ENCODE measurements at places on chromosomes 5 and 9. TPM values are rescaled to one million over a fixed set of nuclear protein-coding genes. Genes with fewer than 3 reads are reported as not detected.

The GOLM1 gene
- polyA plus RNA-seq = 25.8 TPM

DNA sequence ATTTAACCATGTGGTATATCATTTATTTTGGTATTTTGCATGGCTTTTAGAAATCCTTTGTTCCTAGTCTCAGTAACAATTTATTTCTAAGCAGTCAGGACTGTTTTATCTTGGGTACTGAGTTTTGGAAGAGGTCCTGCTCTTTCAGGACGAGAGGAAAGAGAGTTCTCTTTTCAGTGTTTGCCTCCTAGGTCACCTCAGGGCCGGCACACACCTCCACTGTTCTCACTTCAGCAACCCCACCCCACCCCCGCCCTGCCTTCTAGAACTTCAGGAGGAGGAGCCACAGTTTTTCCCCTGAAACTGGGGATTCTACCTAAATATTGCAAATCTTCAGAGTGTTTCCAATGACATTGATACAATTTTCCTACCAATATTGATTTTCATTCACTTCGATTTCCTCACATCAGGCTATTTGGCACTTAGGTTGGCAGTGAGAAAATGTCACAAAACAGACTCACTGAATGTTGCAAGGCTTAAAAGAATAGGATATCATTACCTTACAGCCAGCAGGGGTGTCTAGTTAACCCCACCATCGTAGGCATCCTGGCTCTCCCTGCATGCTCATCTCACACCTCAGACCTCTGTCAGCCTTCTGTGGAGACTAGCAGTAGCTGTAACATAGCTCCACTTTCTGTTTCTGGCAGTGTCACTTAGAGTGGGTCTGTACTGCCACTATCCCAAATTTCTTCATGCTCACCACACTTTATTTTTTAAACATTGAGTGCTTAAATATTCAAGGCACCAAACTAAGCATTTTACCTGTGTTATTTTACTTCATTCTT lies 5.4 kb downstream of the IGIP start:
- DNase-seq = no peak

DNA sequence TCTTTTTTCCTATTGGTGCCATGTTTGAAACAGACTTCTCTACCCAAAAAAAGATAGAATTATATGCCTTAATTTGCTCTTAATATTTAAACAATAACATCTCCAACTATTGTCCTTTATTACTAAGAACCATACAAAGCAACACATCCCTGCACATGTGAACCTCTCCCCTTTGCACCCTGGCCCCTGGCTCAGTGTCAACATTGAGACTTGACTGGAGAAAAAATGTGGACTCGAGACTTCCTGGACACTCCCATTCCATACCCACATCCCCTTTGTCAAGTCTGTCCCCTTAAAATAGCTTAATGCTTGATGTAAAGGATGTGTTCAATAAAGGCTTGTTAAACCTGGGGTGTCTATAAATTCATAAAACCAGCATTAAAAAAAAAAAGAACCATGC lies 53.2 kb downstream of the TTC39B start:
- DNase-seq = no peak

- no peak for DNase-seq
These were observed 148.3 kb upstream of the GHR start for GRCh38 chr5:42274913-42275312.

The PCDHAC1 gene
- 1.5 TPM for polyA plus RNA-seq

The LIX1 gene
- not detected for polyA plus RNA-seq

The GARIN3 gene
- not detected for polyA plus RNA-seq

GRCh38 chr5:177474846-177475562 lies 1.6 kb upstream of the DBN1 start:
- DNase-seq = no peak

DNA sequence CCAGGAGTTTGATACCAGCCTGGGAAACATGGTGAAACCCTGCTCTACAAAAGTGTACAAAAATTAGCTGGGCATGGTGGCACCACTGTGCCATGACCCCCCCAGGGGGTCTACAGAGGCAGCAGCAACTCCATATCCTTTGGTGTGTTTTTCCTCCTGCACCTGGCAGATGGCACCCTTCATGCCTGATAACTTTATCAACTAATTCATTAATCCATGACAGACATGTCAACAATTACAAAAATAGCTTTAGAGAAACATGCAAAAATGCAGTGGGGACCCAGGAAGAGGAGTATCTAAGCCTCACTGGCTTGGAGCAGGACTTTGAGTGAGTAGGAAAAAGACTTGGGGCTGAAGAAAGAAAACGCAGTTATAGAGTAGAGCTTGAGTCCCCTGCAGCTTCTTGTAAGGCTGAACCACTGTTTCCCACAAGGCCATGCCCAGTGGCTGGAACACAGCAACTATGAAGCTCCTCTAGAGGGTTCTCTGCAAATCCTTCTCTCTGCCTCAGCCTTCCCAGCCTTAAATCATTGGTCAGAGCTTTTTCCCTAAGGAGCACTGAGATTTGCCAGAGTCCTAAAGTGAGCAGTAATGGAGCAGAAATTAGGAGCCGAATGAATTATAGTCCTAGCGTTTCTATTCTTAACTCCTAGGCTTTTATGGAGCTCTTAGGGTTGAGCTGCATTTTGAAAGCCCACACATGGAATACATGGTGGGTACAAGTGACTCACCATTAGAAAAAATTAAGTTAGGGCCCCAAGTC lies 25.5 kb upstream of the B4GALT1 start:
- no peak for DNase-seq

DNA sequence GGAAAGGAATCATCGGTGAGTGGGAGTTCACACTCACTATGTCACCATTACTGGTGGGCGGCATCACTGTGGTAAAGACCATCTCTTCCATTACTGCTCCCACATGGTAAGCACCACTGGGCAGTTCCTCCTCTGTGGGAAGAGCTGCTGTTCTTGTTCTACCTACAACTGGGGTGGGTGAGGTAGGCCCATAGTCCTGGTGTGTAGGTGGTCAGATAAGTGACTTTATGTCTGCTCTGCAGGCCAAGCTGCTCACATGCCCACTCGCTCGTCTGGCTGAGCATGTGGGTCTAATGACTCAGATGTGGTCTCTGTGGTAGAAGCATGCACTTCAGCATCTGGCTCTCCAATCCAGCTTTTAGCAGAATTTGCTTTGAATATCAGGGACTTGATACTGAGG lies 82.9 kb downstream of the TMEM215 start:
- DNase-seq = no peak

- DNase-seq = no peak
These were observed 28.9 kb upstream of the LPCAT1 start for GRCh38 chr5:1552521-1553255.

The IL9 gene
- polyA plus RNA-seq = not detected

GRCh38 chr9:113899205-113899604 lies 23.1 kb downstream of the ZNF618 start:
- DNase-seq = no peak

GRCh38 chr5:6491196-6491918 lies 42.7 kb downstream of the UBE2QL1 start:
- no peak for DNase-seq

The CYSTM1 gene
- polyA plus RNA-seq = 32.6 TPM

The FOXD1 gene
- 4.3 TPM for polyA plus RNA-seq

DNA sequence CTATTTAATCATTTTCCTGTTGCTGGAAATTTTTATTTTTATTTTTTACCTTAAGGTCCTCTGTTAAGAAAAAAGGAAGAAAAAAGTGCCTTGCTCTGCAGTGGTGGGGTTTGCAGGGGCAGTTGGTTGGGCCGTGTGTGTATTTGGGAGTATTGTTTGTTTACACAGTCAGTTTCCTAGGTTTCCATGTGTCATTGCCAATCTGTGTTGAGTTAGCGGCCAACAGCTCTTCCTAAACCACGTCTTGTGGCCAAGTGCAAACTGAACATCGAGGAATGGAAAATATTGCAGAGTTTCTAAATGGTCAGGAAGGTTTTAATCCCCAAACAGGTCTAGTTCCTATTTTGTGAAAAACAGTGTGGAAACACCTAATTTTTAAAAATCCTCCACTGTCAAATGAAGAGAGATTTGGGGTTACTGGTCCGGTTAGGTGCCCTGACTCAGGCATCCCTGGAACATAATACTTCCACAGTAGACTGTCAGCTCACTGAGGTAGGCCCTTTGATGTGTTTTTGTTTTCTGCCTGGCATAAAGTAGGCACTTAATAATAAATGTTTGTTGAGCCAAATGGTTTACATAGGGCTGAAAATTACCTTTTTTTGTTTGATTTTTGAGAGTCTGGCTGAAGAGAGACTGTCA lies 37.0 kb downstream of the MAMDC2 start:
- peak; percentile 35 for DNase-seq

The MEF2C gene
- polyA plus RNA-seq = not detected

DNA sequence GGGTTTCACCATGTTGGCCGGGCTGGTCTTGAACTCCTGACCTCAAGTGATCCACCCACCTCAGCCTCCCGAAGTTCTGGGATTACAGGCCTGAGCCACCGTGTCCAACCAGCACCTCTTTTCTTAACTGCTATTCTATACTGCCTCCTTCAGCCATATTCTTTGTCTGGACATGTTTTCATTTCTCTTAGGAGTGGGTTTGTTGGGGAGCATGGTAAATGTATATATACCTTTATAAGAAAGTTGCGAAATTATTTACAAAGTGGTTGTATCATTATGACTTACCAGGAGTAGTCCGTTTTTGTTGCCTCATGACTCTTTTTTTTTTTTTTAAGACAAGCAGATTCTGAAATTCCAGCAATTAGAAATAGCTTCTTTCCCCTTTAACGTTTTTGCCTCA lies 38.7 kb downstream of the CDC42SE2 start:
- DNase-seq = peak; percentile 32

- no peak for DNase-seq
These were observed 303.9 kb downstream of the DOCK8 start for GRCh38 chr9:518540-518939.

DNA sequence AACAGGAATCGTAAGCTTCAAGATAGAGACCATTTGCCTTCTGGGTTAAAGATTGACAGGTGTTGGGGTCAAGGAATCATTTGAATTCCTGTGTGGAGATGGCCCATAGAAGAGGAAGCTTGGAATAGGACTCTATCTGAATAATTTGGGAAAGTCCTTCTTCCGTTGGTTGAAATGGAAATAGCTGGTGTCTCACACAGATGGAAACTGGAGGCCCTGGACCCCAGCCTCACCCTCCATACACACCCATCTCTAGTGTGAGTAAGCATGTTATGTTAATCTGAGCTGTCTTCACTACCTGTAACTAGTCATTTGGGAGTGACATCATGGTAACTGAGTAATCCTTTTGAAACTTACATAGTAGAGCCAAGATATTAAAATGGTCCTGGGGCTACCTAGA lies 184.4 kb downstream of the CD180 start:
- DNase-seq = peak; percentile 94

The MTMR12 gene
- polyA plus RNA-seq = 13.3 TPM

- DNase-seq = no peak
These were observed 33.1 kb upstream of the PRDM9 start for GRCh38 chr5:23474315-23474714.

The GALT gene
- 25.8 TPM for polyA plus RNA-seq

DNA sequence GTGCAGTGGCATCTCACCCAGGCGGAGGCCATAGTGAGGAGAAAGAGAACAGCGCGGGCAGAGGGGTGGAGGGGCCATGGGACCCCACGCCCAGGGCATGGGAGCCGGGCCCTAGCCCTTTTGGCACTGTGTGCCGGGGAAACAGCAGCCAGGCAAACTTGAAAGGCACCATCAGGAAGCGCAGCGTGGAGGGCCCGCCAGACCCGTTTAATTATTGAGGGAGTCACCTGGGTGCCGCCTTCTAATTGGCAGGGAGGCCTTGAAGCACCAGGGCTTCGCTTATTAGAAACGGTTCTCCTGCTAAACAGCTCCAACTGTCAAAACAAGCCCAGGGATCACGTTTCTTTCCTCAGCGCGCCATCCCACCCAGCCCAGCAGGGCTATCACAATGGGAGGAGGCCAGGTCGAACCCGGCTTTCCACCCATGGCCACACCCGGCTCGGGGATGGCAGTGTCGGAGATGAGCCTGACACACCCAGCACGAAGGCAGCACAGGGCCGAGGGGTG lies 104.6 kb upstream of the SARDH start:
- DNase-seq = no peak

The CER1 gene
- not detected for polyA plus RNA-seq

- no peak for DNase-seq
These were observed 56.4 kb upstream of the GOLPH3 start for GRCh38 chr5:32230356-32231099.

GRCh38 chr9:133379153-133380086 lies 3.3 kb downstream of the STKLD1 start:
- DNase-seq = no peak

Data from mammary epithelial cell (primary cell).